ENCODE measurements at places on chromosomes 11 and 22.

DNA sequence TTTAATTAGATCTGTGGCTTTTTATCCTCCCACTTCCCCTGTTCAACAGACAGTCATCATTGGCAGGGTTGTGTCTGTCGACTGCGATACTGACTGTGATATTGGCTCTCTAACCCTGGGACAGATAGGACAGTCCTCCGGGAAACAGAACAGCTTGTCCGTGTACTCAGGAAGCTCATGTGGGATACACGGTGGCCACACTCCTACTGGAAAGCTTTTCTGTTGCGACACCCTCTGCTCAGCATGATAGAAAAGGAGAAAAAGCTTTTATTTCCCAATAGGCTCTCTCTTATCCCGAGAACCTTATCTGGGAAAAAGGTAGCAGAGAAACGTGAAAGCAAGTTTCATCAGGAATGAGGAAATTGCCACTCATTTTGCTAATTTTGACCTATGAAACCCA lies 60.4 kb upstream of the HSPA8 start:
- no peak for DNase-seq

- no peak for DNase-seq
Measured at GRCh38 chr11:35139722-35140282, 831 bp downstream of the CD44 start.

- DNase-seq, result no peak
Measured at GRCh38 chr11:109317726-109318125, 104.3 kb upstream of the C11orf87 start.

DNA sequence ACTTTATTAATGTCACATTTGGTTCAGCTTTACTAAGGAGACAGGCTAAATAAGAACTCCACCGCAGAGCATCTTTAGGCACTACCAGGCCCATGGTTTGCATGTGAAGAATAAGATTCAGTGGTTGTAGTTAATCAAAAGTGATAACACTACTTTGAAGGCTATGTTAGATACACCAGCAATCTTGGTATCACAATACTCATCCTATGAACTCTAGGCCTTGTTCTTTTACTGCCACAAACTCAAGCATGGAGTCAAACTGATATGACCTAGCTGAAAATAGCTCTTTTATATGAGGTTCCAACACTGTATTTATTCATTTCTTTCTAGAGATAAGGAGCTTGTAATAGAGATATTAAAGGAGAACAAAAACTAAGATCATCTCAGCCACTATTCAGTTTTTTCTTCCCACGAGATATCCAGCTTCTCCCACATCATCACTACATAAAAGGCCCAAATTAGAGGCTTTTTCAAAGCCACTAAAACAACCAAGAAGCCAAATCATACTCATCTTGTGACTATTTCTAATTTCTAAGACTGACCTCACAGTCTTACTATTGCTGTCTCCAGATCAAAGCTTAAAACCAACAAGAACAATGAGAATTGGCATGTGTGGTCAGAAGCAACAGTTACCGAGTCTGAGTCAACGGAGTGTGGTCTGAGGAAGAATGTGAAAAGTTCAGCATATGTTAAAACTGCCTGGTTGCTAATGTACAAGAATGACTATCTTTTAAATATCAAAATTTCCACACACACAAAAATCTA lies 25.1 kb upstream of the GUCY1A2 start:
- DNase-seq, result no peak

- no peak for DNase-seq
Measured at GRCh38 chr11:39174965-39175364, 2284.5 kb downstream of the LRRC4C start.

DNA sequence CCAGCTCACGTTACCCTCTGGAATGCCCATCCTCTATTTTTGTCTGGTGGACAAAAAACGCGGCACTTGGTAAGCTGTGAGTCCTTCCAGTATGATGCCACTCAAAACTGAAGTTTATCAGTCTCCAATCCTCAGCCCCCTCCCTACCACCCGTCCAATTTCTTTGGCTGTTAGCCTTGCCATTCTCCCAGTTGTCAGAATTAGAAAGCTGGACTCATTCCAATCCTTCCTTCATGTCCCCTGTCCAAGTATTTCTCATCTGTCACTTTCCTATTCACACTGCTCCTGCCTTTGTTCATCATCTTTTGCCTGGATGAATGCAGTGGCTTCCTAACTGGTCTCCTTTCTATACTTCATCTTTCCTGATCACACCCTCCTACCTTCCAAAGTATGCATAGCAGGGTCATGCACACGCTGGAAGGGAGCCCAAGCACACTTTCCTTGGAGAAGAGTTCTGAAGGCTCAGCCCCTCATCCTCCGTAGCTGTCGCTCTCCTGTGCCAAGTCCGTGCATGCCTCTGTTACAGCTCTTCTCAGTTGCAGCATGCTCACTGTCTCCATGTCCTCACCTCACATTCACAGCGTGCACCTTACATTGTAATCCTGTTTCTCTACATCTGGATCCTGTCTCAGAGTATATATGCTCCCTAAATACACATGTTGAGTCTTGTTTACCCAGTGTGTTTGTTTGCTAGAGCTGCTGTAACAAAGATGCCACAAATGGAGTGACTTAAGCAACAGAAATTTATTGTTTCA lies 19.4 kb downstream of the APLP2 start:
- no peak for DNase-seq

DNA sequence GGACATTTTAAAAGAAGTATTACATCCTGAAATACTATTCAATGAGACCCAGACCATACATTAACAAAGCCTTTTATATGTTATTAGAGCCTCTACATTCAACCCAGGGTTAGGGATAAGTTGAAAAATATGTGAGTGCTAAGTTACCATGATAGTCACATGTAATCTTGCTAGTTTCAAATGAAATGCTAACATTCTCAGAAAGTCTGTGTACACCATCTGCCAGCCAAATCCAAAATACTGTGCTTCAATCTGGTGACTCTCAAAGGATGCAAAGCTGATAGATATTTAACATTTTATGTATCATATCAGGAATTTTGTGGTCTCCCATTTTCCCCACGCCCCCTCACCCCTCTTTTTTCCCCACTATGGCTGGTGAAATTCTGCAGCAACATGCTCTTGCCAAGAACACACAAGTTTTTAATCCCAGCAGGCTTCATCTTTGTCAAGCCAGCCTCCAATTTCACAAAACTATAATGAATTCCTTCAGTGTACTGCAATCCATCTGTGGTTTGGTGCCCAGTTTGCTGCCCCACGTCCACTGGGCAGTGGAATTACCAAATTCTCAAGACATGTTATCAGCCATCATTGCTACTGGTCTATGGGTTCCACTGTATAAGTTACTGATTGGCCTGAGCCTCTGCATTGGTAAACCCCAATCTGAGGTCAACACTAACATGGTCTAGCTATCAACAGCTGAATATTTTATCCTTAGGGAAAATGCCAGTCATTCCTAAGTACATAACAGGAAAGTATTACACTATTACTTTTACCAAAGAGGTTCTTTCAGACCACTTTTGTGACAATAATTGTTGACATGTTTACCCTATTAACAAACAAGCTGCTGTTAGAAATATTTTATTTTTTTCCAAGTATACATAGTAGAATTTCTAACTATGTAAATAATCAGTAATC lies 1.5 kb upstream of the PICALM start:
- no peak for DNase-seq

DNA sequence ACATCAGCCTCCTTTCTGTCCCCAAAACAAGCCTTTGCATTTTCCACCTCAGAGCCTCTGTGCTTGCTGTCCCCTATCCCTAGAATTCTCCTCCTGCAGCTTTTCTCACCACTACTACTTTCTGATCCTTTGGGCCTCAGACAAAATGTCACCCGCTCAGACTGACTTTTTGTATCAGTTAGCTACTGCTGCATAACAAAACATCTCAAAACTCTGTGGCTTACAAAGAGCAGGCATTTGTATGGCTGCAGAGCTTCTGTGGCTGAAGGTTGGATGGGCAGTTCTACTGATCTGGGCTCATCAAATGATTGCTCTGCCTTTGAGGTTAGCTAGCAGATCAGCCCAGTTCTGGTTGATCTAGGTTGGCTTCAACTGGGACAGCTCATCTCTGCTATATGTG lies 248.7 kb downstream of the MN1 start:
- DNase-seq, result no peak

- no peak for DNase-seq
Measured at GRCh38 chr22:48902983-48903650, 924.6 kb downstream of the BRD1 start.

DNA sequence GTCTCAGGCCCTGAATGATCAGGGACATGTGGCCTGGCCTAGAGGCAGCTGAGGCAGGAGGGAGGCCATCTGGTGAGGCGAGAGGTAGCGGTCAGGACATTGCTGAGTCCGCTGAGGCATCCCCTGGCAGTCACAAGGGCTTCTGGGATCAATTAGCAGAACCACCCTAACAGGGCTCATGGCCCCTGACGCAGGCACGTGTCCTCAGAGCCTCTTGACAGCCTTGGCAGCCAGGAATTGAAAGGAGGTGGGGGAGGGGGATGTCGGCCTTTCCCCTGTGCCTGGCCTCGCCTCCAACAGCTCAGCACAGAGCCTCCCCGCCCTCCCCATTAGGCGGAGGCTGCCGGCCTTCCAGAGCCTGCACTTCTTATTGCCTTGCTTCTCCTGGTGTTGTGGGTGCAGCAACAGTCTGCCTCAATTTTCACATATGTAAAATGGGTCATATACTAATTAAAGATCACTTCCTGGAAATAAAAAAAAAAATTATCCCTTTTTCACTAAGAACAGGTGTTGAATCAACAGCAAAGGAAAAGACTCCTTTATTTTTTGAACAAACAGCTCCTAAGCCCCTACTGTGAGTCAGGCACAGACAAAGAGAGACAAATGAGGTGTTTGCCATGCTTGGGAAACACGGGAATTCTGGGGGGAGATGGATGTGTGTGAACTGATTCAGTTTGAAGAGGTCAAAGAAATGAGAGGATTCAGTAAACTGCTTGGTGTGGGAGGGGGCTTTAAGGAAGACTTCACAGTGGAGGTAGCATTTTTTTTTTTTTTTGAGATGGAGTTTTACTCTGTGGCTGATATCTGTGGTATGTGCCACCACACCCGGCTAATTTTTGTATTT lies 55.3 kb downstream of the NFAM1 start:
- no peak for DNase-seq

- DNase-seq, result peak; percentile 70
Measured at GRCh38 chr11:7665473-7666291, 7.6 kb downstream of the CYB5R2 start.

- no peak for DNase-seq
Measured at GRCh38 chr11:111739299-111739698, 26.9 kb downstream of the PPP2R1B start.

DNA sequence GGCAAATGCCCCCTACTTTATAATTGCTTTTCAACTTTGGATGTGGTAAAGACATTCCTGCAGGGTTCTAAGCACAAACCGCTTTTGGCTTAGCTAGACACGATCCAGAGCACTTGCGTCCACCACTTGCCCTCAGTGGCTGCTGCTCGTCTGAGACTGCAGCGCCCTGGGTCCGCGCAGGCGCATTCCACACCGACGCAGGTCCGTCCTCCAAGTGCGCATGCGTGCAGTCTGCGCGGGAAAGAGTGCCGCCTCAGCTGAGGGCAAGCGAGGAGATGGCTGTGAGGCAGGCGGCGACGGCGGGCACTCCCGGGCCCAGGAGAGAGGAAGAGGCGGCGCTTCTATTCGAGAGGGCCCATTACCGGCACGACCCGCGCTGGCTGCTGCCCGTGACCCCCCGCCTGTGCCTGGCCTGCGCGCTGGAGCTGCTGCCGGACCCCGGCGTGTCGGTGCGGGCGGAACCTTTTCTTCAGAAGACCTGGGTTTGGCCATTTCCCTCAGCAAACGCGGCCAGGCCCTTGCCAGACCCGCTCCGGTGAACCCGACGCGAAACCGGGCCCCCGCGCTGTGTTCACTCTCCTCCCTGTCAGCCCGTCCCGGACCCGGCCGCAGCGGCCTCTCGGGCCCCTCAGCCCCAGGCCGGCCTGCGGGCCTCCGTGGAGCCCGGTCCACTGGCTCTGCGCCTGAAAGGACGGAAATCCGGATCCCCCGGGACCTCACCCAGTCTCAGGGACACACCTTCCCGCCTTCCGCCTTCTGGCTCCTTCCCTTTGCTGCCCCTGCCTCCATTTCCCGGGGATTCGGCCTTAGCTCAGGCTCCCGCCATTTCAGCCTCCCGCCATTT lies at the start of gene MEI1:
TSS of gene MEI1 (plus strand) at position 240 of the 844 bp plus-strand sequence. CDS start at position 276, 36 bp downstream.
- DNase-seq, result peak; percentile 92

- no peak for DNase-seq
Measured at GRCh38 chr11:75246671-75247350, 6.2 kb downstream of the TPBGL start.

GRCh38 chr22:37739611-37740049 lies 42.8 kb downstream of the TRIOBP start:
- DNase-seq, result no peak

- no peak for DNase-seq
Measured at GRCh38 chr11:43489869-43490465, 131.2 kb downstream of the TTC17 start.

GRCh38 chr22:47310601-47311000 lies 548.2 kb downstream of the TBC1D22A start:
- no peak for DNase-seq
